ENCODE measurements at places on chromosomes 3 and 15.

DNA sequence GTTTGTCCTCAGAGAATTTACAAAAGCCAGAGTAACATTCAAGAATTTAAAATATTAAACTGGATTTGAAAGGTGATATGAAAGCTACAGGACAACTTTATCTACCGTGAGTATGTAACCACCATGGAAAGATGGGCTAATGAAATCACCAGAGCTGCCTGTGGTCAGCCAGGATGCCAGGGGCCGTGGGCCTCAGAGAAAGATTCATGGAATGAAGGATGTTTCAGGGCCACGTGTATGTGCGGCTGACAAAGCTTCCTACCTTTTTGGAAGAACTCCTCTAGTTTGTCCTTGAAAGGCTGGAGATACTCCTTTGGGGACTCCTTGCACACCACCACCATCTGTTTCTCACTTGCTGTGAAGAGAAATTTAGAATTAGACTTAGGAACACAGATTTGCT lies 138.9 kb downstream of the GREM1 start:
- no peak for DNase-seq

- no peak for DNase-seq
Observed at GRCh38 chr3:12369598-12369997, 80.7 kb downstream of the PPARG start.

GRCh38 chr15:67825881-67826716 lies 790 bp downstream of the SKOR1 start:
- DNase-seq: no peak

DNA sequence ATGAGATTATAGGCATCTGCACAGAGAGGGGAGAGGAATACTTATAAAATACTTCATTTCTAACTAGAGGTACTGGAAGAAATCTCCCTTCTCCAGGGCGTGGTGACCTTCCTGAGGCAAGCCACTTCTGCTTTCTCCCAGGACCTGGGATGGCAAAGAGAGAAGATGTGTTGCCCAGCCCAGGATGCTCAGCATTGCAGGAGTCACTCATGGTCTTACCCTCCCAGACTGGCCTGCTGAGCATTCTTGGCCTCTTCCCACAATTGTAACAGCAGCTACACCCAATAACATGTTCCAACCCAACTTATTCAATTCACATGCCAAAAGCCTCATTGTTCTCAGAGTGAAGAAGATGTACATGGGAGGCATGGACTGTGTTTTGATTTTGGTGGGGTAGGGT lies 37.9 kb downstream of the IL20RB start:
- DNase-seq: no peak

DNA sequence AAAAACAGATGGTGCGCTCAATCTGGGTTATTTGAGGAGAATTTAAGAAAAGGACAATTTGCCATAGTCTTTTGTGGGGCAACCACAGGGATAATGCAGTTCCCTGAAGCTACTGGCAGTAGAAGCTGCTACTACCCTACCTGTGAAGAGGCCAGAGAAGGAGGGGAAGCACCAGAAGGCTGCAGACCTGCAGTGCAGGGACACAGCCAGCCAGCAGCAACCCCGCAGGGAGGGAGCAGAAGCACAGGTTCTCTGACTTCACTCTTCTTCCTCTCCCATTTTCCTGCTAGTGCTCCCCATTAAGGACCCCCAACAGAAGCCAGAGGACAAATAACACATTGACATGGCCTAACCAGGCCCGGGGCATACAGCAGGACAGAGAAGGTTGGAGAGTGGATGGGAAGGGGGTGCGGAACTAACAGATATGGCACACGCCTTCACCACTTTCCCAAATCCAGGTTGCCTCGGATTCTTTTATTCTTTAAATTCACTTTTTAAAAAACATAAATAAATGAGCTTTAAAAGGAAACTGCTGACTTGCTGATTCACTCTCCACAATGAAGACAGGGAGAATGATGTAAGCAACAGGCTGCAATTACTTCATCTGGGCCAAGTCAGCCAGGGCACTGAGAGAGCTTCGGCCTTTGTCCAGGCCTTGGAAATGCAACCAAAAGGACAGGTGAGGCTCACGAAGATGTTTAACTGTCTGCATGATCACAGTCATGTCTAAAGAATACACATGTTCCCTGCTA lies 30.1 kb downstream of the POPDC2 start:
- no peak for DNase-seq

GRCh38 chr3:139466360-139466759 lies 10.0 kb downstream of the RBP2 start:
- DNase-seq: no peak

- DNase-seq: no peak
Observed at GRCh38 chr15:69524296-69524695, 71.7 kb downstream of the RPLP1 start.

DNA sequence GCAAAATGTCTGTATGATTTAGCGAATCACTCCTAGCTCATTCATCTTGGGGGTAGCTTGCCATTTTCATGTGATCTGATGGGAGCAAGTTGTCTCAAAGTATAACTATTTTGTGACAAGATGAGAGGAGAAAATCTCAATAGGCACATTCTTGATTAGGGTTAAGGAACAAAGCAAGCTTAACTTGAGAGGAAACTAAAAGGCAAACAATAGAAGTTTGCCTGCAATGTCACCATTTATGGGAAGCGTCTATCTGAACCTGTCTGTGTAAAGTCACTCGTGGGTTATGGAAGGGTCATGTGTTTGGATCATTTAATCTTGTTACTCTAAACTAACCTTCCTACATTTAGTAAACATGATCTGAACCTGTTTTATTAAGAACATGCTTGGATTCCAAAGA lies 232.5 kb downstream of the CDIN1 start:
- DNase-seq: no peak

DNA sequence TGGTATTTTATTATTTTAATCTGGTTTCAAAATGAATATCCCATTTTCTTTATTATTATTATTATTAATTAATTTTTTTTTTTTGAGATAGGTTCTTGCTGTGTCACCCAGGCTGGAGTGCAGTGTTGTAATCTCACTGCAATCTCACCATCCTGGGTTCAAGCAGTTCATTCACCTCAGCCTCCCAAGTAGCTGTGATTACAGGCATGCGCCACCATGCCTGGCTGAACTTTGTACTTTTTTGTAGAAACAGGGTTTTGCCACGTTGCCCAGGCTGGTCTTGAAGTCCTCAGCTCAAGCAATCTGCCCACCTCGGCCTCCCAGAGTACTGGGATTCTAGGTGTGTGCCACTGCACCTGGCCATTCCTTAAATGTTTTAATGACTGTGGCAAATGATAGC lies 28.6 kb downstream of the DAG1 start:
- no peak for DNase-seq

Measured in GM12891 (cell line).